ENCODE measurements at places on chromosomes 3 and 15.

DNA sequence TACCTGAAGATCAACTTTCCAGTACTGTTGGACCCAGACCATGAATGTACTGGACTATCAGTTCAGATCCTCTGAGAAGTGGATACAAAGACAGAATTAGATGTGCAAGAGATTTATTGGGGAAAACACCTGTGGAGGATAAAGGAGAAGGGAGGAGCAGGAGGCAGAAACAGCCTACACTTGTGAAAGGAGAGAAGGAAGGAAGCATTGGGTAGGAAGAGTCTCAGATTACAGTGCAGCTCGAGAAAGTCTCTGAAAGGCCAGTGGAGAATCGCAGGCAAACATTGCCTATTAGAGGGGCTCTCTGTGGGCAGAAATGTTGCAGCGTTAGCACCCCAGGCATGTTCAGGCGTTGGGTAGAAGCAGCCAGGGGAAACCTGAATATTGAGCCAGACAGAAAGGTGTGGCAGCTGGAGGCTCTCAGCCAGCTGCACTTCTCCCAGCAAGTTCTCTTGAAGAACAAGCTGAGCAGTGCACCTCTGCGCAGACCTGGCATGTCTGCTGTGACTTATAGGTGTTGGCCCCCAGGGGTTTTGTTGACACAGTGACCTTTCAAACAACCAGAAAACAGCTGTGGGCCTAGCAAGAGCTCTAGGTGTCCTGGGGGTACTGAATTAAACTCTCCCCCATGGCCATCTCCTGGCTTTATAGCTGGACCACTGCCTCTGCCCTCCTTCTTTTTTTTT lies 7.0 kb downstream of the CHST14 start:
- DNase-seq: no peak

DNA sequence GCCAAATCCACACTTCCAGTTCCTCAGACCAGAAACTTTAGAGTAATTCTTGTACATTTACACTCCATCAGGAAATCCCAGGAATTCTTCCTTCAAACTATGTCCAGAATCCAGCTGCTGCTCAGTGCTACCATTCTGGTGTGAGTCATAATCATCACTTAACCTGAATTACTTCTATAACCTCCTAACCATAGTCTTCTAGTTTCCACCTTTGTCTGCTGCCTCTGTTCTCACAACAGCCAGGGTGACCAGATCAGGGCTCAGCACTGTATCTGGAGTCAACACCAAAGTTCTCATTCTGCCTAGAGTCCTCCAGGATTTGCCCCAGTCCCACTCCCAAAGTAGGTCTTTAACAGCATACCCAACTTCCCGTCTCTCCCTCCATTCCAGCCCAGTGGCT lies 3.4 kb downstream of the CLDND1 start:
- DNase-seq: no peak

DNA sequence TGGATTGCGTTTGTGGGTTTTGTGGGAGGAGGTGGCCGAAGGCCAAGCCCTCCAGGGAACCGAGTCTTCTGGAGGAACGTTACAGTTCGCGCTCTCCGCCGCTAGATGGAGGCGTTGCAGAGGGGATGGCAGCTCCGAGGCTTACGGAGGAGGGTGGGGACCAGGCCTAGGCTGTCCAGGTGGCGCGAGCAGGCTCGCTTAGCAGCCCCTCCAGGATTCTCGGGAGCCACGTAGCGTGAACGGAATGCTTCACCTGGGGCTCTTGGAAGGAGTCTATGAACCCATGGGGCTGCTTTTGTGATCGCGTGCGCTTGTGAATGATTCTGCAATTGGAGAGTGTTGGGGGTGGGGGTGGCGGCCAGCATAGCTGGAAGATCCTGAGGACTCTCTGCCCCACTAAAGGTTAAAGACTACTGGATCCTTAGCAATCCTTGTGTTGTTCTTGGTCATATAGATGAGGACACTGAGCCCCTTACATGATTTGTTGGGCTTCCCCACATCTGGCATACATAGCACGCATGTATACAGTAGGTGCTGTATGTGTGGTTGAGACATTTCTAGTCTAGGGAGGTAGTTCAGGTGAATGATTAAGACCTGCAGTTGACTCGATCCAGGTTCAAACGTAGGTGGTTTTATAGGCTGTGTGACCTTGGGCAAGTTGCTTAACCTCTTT lies 25.7 kb downstream of the FAM3D start:
- peak; percentile 61 for DNase-seq

DNA sequence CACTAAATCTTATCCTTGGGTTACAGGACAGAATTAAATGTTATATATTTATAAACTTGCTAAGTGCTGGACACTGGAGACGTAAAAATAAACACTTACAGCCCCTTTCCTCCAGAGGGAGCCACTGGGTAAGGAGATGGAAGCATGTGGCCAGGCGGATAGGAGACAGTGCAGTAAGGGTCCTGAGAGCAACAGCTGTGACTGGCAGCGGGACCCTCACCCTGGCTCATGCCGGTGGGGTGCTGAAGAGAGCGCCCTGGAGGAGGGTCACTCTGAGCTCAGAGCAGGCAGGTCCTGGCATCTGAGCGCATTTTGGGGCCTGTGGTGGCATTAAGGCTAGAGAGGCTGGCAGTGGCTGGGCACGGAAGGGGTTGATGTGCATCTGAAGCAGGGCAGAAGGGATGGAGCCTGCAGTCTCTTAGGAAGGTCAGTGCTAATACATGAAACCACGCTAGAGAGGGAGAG lies 16.0 kb downstream of the SEC61A1 start:
- DNase-seq: peak; percentile 83

GRCh38 chr15:89423981-89424380 lies 72.4 kb downstream of the RHCG start:
- DNase-seq: no peak

DNA sequence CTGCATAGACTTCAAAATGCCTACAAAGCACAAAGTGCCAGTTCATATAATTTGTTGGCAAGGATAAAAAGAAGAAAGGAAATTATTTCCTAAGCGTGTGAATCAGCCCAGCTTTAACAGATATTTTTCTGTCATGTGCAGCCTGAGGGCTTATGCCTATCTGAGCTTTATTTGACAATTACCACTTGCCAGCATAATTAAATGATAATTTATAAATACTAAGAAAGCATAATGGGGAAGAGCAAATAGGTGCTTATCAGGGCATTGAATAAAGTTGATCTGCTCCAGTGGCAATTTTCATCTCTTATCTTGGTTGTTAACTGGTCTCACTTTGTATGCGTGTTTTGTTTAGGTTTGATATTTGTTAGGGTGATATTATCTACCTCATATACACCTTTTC lies 313.4 kb upstream of the DNAJC19 start:
- no peak for DNase-seq

DNA sequence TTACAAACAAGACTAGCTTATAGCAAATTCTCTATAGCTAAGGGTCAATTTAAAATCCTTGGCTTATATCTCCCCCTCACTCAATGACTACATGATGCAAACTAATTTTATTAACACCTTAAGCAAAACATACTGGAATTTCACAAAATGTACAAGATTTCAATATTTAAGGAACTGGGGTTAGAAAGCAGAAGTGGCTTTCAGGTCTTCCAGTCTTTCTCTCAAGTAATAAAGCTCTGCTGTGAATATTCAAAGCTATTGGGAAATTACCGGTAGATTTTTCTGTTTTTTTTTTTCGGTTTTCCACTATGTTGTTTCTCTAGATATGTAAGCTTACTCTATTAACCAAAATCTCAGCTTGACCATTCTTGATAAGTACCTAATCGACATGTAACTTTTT lies 3.9 kb downstream of the EPM2AIP1 start:
- DNase-seq: peak; percentile 17

- no peak for DNase-seq
These were observed 143.4 kb upstream of the NR2E3 start for GRCh38 chr15:71666763-71667620.

DNA sequence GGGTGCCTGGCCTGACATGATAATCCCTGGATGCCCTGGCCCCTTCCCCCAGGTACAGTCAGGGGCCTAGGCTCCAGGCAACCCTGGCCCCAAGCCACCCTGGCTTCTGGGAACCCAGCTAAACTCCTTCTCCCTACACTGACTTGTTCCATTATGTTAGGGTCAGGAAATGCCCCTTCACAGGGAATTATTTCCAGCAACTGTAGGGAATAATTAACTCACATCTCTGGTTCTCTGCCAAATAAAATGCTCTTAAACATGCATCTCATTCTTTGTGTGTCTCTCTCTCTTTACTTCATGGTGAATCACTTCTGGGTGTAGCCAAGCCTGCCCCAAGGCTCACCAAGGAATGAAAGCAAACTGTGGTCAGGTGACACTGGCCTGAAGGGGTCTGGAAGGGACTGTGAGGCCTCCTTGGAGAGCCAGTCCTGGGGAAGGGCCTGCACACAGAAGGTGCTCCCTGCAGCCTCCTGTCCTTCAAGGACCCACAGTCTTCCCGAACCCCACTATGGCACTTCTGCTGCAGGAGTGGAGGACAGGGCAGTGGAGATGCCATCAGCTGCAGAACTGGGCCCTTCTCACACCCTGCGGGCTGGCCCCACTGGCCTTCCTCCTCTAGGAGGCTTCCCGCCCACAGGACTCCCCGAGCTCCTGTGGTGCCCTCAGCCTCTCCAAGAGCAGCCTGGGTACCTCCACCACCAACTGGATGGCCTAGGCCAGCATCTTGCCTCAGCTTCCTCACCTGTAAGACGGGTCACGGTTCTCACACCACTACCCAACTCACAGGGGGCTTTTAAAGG lies 17.6 kb downstream of the TKT start:
- no peak for DNase-seq

GRCh38 chr3:36060950-36061349 lies 319.4 kb upstream of the STAC start:
- no peak for DNase-seq

DNA sequence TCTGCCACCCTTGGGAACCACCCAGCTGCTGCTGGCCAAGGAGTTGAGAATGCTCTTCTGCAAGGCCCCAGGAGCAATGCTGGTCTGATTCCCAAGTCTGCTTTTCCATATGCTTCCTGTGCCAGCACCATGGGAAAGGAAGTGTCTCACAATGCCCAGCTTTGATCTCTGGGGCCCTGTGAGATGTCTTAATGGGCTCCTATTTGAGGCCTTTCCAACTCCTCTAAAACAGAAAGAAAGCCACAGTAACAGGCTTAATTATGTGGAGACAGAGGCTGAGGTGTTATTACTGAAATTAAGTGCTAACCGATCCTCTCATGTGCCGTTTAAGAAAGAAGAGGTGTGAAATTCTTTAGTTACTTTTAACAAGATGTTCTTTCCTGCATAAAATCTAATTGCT lies 4.5 kb downstream of the EOGT start:
- DNase-seq: no peak

DNA sequence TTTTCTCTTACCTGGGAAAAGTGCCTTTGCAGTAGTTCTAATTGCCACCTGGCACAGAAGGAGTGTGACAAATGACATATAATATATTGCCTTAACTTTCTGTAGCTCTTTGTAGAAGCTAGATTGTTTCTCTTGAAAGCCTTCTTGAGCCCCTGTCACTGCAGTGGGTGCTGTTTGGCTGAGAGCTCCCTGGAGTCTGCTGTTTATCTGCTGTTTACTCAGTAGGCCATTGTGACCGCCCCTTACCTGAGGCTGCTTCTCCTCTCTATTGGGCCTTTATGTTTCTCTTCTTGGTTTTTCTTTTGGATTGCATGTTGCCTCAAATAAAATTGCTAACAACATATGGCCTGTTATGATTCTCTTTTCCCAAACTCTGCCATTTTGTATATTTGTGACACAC lies 16.7 kb downstream of the MAP2K5 start:
- DNase-seq: no peak

DNA sequence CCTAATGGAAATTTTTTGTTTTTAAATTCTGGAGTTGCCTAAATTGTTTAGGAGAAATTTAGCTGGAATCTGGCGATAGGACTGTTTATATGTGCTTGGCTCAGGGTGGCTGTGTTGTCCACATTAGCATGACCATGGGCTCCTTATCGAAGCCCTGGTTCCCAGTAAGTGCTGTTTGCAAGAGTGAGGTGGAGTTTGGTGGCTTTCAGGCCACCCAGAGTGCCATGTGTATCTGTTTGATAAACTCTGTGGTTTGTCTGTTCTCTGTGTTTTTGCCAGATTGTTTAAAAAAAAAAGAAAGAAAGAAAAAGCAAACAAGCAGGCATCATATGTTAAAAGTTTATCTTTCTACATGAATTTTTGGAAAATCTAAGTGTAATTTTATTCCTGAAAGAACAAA lies 51.5 kb downstream of the PLCL2 start:
- DNase-seq: no peak

- DNase-seq: no peak
These were observed 161.0 kb upstream of the CGNL1 start for GRCh38 chr15:57215326-57215725.

DNA sequence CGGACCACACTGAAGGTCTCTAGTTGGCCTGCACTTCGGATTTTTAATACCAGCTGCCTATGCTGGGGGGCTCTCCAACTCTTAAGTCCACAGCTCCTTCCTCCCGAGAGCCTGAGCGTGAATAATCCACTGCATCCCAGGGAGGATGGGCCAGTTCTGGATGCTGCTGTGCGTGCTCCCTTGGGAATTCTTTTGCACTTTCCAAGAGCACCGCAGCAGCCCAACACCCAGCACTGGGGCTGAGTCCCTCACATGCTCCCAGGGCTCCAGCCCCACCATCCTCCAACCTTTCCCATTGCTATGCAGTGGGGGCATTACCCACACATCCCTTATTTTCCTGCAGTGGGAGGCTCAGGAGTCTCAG lies 136.4 kb upstream of the IQSEC1 start:
- DNase-seq: no peak

- no peak for DNase-seq
These were observed 19.8 kb upstream of the CNTN4 start for GRCh38 chr3:2078821-2079220.

All from NAMALWA (cell line).